ENCODE measurements at places on chromosomes 7 and 10.

DNA sequence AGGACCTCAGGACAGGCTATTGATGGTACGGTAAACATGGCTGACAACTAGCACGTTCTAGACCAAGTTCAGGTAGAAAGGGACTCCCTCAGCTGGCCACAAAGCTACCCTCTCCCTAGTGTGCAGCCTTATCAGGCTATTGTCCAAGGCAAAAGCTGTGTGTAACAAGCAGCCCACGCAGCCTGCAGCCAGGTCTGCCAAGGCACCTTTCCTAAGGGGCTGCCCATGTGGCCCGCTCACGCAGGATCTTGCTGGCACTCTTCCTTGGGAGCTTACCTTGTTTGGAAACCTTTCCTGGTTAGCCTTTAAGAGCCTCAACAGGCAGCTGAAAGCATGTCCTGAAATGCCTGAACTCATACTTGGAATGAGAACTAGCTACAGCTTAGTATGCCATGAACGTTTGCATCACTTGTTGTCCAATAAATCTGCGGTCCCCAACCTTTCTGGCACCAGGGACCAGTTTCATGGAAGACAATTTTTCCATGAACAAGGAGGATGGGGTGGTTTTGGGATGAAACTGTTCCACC is 51.7 kb downstream of the SYPL1 start:
- no peak for DNase-seq

GRCh38 chr10:11506247-11506789 is 105.1 kb downstream of the USP6NL start:
- DNase-seq: no peak

GRCh38 chr7:34025600-34025999 is 120.3 kb downstream of the BMPER start:
- no peak for DNase-seq

DNA sequence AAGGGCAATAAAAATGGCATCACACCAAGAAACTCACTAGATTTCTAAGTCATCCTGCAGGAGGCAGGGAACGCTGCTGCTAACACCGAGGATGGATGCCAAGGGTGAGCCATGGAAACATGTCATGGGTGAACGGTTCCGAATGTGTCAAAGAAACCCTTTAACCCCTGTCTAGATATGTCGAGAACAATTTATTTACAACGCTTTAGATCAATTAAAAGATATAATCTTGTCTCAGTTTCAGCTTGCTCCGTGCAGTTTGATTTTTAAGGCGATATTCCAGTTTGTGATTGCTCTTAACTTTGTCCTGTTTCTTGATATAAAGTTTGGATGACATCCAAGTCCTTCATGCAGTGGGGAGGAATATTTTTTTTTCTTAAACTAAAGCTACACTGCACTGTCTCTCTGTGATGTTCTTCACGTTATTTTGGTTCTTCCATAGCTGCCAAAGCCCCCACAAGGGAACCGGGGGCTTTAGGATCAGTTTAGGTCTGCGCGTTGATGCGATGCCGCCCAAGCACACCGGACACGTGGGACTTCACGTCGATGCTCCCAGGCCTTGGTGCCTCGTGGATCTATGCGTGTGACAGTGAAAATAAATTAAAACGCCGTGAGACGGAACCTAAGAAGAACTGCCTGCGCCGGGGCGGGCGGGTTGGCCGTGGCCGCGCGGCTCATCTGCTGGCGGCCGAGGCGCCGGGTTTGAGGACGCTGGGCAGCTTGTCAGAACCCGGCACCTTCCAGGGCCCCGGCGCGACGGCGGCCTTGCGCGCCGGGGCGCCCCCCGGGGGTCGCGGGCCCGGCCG is 220.3 kb downstream of the PHTF2 start:
- DNase-seq: no peak

DNA sequence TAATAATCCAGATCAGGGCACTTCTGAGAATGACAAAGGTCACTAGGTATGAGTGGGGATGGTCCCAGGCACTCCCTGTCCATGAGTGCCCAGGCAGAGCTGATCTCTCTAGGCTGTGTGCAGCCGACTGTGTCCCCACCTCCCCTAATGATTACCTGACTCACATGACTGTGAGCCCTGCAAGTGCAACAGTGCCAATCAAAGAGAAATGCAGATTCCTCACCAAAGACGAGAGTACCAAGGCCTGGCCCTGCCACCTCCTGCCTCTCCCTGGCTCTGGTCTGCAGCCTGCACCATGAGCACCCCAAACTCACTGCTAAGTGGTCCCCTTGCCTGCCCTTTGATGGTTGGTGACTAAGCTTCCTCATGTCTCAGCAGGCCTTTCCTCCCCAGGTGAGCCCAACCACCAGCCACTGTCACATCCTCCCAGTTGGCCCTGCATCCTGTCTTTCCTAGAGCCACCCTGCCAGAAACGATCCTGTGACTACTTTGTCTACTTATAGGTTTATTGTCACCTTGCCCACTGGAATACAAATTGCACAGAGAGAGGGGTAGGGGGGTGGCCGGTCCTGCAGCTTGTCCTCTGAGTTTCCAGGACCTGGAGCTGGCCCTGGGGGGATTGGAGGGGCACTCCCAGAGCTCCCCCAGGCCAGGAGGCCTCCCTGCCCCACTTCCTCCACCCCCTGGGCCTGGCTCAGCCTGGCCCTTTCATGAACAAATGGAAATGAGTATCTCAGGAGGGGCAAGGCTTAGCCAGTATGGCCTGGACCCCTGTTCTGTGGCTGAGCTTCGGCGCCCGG is 22.4 kb upstream of the GDF10 start:
- DNase-seq: no peak

DNA sequence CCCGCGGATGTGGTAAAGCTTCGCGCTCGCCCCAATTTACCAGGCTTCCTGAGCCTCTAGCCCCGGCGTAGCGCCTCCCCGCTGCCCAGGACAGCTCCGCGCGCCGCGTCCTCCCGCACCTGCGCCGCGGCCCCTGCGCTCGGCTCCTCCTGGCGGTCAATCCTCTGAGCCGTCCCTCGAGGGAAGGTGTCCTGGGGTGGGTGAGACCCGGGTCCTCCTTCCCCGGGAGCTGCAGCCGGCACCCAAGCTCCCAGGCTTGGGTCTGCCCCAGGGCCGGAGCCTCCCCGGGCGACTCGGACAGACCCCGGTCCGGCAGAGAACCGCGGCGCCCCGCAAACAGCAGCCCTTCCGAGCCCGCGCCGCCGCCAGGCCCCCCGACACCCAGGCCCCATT is 512 bp downstream of the OSBPL3 start:
- DNase-seq: no peak

- DNase-seq: no peak
Measured at GRCh38 chr7:64371116-64371515, 57.4 kb downstream of the ZNF736 start.

GRCh38 chr7:37916017-37916672 is 472 bp downstream of the SFRP4 start:
- DNase-seq: no peak

- no peak for DNase-seq
Measured at GRCh38 chr7:100124301-100125230, 2.2 kb upstream of the MBLAC1 start.

- peak; percentile 45 for DNase-seq
Measured at GRCh38 chr7:6628045-6628444, 9.1 kb upstream of the ZNF316 start.

DNA sequence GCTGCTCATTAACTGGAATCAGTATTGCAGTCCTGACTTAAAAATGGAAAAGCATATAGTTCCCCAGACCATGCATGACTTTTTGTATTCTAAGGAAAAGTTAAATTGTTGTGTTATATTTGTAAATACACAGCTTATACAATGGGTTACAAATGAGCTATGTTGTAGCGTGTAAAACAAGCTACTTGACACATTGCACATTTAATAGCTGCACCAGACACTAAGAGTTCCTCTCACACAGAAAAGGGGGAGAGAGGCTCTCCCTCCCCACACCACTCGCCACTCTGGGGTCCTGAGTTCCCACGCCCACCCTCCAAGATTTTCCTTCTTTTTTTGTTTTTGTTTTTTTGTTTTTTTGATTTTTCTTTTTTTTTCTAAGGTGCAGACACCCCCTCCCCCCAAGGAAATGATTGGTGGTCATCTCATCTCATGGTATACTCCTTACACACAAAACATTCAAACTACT is 6.3 kb downstream of the KLF6 start:
- DNase-seq: no peak

DNA sequence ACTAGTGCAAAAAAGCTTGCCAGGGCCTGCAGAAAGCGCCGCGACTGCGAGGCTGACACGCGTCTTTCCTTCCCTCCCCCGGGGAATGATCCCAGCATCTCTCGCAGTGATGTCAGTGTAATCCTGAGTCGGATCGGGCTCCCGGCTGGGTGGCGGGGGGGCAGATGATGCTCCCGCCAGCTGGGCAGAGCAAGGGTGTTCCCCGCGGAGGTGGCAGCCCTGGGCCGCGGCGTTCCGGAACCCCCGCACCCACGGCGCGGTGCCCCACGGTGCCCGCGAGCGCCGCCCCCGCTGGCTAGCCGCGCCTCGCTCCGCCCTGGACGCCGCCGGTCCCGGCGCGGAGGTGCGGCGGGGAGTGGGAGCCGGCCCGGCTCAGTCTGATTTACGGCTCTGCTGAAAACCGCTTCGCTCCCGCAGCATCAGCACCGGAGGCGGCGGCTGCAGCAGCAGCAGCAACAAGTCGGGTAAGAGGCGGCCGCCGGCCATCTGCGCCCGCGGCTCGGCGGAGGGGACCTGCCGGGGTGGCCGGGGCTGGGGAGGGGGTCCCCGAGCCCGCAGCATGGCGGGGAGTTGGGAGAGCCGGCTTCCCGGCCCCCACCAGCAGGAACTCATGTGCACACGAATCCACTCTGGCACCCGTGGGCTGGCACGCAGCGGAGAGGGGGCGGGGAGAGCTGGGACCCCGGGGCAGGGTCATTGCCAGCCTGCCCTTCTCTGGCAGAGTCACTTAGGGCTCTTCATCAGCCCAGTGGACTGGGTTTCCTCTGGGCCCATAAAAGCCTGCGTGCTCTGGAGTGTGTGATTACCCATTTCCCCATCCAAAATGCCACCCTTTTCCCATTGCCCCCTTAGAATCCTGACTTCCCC is at the start of gene ZNF365:
Gene ZNF365, plus strand, starts transcription at position 375 of the 867 bp plus-strand sequence. CDS start 1,825 bp downstream, outside the sequence.
- DNase-seq: no peak

- no peak for DNase-seq
Measured at GRCh38 chr7:112122798-112123197, 83.4 kb downstream of the DOCK4 start.

Measured in NCI-H2107 (cell line).